Stimulated activated CD8-positive, alpha-beta memory T cell treated with anti-CD3 and anti-CD28 coated beads, Interleukin-7, amount 100 ng/mL, for 1 hour (primary cell): ENCODE measurements at places on chromosomes 1 and 21.

GRCh38 chr1:210251680-210252490, 19.3 kb downstream of the SERTAD4 start:
- DNase-seq, result no peak

GRCh38 chr1:39139723-39140360, 64.7 kb upstream of the MACF1 start:
- DNase-seq, result no peak

DNA sequence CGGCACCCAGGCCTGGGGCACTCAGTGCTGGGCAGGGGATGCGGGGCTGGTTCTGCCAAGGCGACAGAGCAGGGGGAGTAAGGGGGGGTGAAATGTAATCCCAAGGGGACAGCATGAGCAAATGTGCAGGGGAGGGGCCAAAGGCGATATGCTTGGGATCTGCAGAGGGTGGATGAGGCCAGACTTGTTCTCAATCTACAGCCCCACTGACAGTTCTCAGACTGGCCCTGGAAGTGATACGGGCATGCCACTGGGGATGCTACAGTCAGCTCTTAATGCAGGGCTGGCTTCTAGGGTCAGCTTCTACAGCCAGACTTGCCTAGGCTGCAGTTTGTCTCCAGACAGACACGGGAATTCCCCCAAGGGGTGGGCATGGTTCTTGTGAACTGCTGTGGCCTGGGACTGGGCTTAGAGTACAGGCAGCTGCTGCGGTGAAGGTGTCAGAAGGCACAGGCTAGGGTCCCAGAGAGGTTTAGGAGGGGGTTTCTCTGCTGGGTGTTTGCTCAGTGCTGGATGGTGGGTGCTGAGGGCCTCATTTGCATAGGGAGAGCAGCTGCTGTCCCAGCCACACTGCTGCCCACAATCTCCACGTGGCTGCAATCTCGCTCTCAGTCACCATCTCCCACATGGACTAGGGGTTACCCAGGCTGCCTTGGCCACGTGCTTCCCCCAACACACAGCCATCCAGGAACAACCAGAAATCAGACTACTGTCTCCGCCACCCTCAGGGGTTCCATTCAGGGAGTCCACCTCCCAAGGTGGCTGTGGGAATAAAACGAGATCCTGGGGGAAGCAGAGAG, 190.1 kb downstream of the HIVEP3 start:
- DNase-seq, result no peak

- no peak for DNase-seq
These were observed 78.7 kb upstream of the COG2 start for GRCh38 chr1:230563591-230563990.

GRCh38 chr1:83011265-83011664, 987.7 kb downstream of the TTLL7 start:
- DNase-seq, result no peak

- no peak for DNase-seq
These were observed 18.1 kb upstream of the USP24 start for GRCh38 chr1:55233145-55233777.

- no peak for DNase-seq
These were observed 24.5 kb downstream of the SLC35D1 start for GRCh38 chr1:67029472-67029871.

DNA sequence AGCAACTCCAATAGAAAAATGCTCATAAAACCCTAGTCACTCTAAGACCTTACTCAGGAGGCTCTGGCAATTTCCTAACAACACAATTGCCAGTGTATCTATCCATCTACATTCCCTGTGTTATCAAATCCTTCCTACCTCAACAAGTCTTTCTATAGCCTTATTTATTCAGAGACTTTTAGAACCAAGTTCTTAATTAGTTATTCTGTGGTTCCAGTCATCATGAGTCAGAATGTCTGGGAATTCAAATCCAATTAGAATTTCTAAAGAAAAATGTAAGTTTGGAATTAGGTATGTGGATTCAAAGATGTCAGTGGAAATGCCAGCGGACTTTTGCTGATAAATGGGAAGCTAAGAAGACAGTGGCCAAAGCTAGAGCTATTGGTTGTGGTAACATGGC, 302.6 kb upstream of the C1orf87 start:
- DNase-seq, result no peak

DNA sequence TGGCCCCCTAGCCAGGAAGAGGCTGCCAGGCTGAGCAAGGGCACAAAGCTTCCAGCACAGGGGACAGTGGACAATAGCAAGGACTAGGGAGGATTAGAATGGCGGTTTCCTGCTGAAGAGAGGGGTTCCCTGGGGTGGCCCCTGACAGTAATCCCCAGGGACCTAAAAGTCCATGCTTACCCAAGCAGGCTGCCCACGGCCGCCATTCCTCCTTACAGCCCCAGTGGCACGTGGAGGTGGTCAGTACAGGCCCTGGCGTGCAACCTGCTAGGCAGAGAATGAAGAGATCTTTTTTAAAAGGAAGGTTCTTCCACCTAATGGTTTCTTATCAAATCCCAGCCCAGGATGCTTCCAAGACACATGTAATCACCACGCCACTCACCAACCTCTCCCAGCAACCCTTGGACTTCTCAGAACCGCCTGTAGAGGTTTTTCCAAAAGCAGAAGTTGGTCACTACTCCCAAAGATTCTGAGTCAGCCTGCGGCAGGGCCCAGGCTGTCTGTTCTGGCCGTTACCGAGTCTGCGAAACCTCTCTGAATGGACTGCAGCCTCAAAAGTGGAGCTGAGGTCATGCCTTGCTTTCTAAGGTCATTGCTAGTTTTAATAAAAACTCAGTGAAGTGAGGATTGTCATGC, 926 bp downstream of the MRPL55 start:
- DNase-seq, result no peak

DNA sequence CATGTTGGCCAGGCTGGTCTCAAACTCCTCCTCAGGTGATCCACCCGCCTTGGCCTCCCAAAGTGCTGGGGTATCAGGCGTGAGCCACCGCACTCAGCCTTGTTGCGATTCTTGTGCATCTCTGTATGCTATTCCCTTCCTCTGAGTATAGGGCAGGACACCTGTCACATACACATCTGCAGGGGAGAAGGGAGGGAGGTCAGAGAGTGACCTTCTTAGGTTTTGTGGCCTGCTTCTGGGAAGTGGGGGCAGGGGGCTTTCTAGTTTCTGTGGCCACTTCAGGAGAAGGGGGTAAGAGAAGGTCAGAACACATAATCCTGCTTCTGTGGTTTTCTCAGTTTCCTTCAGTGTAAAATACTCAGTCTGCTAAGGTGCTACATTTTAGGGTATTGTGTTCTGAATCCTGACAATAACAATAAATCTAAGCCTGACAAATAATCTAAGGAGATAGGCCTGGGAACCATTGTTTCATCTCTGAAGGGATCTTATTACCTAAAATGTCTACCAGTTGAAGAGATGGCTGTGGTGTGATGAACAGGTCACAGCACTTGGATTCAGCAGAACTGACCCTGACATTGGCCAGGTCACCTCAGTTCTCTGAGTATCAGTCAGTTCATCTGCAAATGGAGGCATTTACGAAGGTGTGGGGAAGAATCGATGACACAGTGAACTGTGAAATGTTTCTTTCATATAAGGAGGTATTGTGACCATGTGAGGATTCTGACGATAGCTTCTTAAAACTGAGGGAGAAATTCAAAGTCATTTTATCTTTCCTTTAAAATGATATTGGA, 212.6 kb upstream of the L1TD1 start:
- DNase-seq, result no peak

- DNase-seq, result no peak
These were observed 49.4 kb downstream of the NENF start for GRCh38 chr1:212482006-212482636.

- DNase-seq, result no peak
These were observed 1.3 kb upstream of the FGGY start for GRCh38 chr1:59295618-59296017.

DNA sequence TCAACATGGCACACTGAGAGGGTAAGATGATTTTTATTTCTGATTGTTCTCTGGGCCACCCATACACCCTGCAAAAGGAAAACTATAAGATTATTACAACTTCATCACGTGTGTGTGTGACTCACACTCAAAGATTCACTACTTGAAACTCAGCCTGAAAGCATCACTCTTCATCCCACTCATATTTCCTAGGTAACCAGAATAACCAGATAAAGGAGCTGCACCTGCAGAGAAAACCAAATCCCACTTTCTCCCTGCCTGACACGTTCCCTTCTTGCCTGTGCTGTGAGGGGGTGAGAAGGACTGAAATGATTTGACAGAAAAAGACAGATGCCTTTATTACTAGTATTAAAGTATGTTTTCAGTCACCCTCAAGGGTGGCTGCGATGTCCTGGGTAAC, 131.6 kb downstream of the TGFBR3 start:
- no peak for DNase-seq

DNA sequence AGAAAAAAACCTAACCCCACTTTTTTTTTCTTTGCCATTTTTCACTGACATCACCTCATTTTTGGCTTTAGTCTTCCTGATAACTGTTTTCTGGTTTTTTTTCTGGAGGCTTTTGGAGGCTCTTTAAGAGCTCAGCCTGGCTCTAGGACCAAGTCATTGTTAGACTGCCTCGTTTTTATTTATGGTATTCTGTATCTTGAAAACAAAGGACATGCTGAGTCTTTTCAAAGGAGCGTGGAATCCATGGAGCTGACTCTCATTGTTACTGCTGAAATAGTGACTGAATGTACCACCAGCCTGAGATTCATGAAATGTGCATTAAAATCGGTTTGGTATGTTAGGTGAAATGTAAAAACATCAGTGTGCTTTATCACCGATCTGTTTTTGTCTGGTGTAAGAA, 28.0 kb downstream of the RASAL2 start:
- DNase-seq, result no peak

GRCh38 chr1:101285922-101286570, 49.2 kb downstream of the S1PR1 start:
- no peak for DNase-seq

- no peak for DNase-seq
These were observed 17.0 kb downstream of the CLIC4 start for GRCh38 chr1:24762133-24762676.

DNA sequence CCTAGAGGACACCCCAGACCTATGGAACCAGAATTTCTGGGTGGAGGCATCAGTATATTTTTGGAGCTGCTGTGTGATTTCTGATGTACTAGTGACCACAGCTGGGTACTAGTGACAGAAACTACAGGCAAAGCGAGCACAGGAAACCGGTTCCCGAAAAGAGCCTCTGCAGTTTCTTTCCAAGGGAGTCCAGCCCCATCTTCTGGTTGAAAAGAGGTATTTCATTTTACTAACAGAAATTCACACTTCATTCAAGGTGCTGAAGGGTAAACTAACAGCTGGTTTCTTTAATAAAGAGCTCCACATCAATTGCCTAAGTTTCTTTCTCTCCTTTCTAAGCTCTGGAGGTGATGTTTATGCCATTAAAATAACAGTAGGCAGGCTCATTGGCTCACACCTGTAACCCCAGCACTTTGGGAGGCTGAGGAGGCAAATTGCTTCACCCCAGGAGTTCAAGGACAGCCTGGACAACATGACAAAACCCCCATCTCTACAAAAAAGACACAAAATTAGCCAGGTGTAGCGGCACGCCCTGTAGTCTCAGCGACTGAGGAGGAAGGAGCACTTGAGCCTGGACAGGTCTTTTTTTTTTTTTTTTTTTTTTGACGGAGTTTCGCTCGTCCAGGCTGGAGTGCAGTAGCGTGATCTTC, 22.0 kb downstream of the THAP3 start:
- no peak for DNase-seq

DNA sequence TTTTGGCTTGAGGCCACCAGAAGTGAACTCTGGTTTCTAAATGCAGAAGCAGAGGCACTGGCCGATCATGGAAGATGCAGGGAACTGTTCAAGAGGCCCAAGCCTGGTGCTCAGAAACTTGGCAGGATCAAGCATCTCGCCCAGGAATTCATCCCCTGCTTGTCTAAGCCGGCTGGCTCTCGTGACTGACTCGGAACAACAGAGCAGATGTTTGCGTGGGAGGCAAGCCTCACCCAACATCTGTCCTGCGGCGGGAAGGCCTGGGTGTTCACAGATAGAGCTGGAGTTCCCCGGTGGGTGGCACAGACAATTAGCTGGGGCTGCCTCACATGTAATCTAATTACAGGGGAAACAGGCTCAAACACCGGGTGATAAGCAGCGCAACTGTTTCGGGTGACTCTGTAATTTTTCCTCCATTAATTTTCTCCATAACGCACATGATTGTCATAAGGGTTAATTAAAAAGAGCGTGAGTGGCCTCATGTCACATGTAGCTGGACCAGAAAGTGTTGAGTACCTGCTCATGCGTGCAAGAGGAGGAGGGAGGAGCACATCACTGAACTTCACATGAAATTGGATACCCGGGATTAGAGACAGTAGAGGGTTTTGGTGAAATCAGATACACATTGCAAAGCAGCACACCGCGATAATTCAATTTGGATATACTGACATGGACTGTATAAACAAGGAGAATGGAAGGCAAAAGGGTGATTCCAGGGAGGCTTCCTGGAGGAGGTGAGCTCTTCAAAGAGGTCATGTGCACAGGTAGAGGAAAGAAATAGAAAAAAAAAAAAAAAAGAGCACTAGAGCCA, 180.0 kb downstream of the ETS2 start:
- DNase-seq, result no peak
